ENCODE measurements at places on chromosomes 7 and 10. TPM values are rescaled to one million over a fixed set of nuclear protein-coding genes. Genes with fewer than 3 reads are reported as not detected.

Gene ASNS
- total RNA-seq, result 13.4 TPM

Gene MARCHF5
- total RNA-seq, result 11.6 TPM

Gene ATRNL1
- total RNA-seq, result 4.5 TPM

GRCh38 chr7:2041496-2042367, 191.0 kb downstream of the MAD1L1 start:
- no peak for DNase-seq
